ENCODE measurements at places on chromosomes 12 and 14.

DNA sequence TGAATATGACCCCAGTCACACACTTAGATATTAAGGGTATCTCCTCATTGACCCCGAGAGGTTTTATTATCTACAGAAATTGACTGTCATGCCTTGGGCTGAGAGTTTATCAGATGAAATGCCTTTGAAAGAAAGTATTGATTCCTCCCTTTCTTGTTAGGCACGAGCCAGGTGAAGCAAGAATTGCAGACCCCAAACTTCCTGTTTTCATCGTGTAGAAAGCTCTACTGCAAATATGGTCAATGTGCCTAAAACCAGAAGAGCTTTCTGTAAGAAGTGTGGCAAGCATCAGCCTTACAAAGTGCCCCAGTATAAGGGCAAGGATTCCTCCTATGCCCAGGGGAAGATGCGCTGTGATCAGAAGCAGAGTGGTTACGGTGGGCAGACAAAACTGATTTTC lies 143.9 kb upstream of the FUT8 start:
- DNase-seq: no peak

- DNase-seq: no peak
These were observed 18.3 kb downstream of the PLEK2 start for GRCh38 chr14:67393689-67394088.

GRCh38 chr12:63021116-63021515 lies 86.2 kb upstream of the PPM1H start:
- no peak for DNase-seq

GRCh38 chr12:64656429-64656828 lies 46.1 kb downstream of the RASSF3 start:
- DNase-seq: no peak

DNA sequence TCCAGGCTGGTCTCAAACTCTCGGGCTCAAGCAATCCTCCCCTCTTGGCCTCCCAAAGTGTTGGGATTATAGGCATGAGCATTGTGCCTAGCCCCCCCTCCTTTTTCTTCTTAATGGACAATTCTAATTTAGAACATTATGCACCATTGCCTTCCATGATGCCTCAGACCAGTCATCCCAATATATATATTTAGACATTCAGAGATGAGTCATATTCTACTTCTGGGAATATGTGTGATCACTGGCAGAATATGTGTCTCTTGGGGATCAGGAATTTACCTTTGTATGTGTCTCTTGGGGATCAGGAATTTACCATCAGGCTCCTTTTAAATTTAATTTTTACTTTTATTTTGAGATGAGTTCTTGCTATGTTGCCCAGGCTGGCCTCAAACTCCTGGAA lies 7.5 kb upstream of the CCDC177 start:
- DNase-seq: no peak

DNA sequence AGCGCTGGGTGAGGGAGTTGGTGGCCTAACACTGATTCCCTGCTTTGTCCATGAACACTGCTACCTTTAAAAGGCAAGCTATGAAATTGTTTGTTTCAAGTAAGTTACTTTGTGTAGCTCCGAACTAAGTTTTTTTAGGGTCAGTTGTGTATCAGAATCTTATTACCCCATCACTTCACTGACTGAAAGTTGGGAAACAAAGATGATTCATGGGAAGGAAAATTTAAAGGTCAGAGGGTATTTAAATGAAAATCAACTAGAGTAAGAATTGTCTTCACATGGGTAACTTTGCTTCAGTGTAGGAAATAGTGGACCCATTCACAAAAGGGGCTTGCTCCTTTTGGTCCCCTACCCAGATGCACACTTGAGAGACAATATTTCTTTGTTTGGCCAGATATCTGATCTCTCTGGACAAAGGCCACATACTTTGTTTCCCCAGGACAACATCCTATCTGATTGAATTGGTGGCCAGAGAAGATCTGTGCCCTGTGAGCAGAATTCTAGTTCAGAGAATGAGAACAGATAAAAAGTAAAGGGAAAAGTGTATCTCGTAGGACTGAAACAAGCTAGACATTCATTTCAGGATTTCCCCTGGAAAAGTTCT lies 53.5 kb downstream of the RAB35 start:
- DNase-seq: no peak

DNA sequence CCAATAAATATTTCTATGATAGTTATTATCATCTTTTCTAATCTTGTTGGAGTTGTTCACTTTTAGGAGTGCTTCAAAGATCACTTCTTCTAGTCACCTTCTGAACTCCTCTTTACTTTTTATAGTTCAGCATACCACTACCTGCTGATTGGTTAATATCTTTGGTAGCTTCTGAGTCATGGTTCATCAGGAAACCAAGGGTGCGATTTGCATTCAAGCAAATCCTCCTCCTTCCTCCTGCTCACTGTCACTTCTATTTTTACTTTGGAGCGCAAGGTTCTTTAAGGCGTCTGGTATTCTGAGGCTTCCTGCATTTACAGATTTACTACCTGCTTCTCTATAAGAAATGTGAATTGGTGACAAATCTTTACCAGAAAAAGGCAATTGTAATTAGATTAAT lies 24.0 kb downstream of the SYT1 start:
- no peak for DNase-seq

GRCh38 chr12:101670007-101670671 lies 27.3 kb upstream of the CHPT1 start:
- DNase-seq: peak; percentile 22

- no peak for DNase-seq
These were observed 114.1 kb upstream of the PWP1 start for GRCh38 chr12:107571492-107571891.

GRCh38 chr12:7130701-7131501 lies 730 bp downstream of the CLSTN3 start:
- peak; percentile 27 for DNase-seq

DNA sequence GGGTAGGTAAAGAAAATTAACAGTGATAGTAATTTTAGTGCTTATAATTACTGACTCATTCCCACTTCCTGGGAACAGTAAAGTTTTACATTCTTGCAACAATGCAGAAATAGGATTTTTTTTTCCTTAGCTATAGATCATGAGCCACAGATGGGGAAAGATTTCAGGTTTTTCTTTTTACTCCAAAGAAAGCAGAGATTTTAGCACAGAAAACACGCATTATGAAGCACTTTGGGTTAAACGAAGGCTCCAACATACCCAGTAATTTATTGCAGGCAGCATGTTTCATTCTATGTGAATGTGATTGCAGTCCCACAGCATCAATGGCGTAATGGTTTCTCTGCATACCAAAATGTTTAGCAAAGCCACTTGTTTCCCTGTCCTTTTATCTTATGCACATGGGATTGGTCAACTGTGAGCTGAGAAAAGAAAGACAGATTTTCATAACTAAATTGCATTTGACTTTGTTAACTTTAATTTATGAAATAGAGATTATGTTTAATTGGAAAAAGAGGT lies 124.6 kb upstream of the E2F7 start:
- no peak for DNase-seq

DNA sequence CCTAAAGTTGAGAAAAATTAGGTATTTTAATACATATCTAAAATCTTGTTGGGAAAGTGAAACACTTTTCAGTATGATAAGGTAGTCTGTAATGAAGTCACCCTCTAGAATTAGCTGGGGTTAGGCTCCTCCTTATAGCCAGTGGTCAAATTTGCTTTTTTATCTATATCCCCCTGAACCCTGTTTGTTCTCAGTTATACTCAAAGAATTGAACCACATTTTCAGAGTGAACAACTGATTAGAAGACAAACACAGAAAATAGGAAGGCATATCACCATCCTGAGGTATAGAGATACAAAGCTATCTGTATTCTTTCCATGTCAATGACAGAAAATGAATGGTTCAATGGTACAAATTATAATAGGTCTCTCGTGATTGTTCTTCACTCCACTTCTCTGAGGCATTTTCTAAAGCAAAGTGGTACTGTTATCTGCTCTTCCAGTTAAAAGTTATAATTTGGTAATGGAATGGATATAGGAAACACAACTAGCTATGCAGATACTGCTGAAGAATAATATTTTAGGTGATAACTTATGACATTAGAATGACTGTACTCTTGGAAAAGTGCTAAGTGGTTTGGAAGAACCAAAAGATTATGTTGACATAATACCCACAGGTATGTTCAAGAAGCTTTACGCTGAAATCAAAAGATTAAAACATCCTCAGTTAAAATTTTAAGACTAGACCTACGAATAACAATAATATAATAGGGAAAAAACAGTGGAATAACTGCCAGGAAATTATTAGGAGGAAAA lies 27.6 kb downstream of the WASHC3 start:
- DNase-seq: no peak

DNA sequence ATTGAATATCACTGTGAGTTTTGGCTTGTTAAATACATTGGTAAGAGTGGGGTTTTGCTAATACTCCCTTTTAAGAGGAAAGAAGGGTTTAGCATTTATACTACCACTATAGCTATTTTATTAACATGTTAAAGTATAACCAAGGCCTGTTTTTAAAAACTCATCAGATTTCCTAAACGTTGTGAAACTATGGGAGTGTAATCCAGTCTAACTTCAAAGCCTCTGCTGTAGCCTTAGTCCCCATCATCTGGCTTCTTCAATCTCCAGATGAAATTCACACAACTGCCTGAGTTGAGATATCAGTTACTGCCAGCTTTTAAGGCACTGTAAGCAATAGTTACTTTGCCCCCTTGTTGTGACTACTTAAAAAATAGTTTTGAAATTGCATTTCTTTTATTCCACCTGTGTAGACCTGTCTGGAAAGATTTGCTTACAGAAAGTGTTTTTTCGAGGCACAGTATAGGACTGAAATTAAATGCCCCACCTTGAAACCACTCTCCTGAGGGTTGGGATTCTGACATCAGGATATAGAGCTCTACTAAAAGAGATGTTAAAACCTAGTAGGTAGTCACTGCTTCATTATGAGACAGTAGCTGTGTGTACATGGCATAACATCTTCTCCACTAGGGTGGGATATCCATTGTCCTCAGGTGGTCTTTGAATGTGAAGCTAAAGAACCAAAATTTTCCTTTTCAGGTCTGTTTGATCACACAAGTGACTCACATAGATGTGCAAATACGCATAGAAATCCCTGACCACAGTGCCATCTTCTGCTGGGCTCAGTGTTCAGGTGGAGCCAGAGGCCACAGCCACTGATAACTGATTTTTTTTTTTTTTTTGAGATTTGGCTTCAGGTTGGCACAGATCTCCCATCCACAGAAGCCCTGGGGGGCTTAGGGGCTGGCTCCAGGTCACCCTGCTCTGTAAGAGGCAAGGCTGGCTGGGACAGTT lies 125.5 kb downstream of the DAAM1 start:
- DNase-seq: no peak

- DNase-seq: no peak
These were observed at the start of gene NPC2 for GRCh38 chr14:74492776-74493342. Gene NPC2, minus strand, starts transcription at chr14:74493305. Its CDS starts 31 bp downstream, at chr14:74493274.

- no peak for DNase-seq
These were observed 95.8 kb upstream of the NCOR2 start for GRCh38 chr12:124663206-124663605.

GRCh38 chr12:25365340-25365730 lies 114.6 kb upstream of the KRAS start:
- DNase-seq: no peak

- DNase-seq: no peak
These were observed 79.4 kb downstream of the SETD3 start for GRCh38 chr14:99401211-99401610.

DNA sequence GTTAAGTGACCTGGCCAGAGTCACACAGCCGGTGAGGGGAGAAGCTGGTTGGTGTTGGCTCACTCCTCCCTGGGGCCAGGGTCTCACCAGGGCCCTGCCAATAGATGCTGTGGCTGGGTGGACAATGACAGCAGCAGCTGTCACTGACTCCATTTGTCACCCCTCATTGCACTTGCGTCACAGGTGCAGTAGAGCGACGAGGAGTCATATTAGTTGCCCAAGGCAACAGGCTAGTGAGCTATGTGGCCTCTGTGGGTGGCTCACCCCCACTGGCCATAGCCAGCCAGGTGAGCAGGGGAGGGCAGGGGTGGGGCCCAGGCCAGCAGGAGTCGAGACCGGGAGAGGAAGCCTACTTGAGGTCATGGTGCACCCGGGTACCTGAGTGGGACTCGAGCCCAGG lies 9.7 kb downstream of the SLC25A47 start:
- peak; percentile 91 for DNase-seq

- no peak for DNase-seq
These were observed 36.5 kb upstream of the CCDC88C start for GRCh38 chr14:91454155-91454554.

DNA sequence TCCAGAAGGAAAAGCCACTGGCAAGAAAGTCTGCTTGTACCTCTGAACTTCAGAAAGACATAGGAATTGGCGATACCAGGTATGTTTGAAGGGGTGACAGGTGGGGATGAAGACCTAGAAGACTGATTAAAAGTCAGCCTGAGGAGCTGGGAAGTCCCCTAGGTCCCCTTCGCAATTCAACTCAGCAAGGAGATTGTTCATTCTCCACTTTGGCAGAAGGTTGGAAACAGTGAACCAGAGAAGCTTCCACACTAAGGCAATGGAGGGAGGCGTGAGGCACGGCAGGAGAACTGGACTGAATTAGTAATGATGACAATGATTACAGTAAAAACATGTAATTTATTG lies 240.3 kb upstream of the TMPO start:
- no peak for DNase-seq

DNA sequence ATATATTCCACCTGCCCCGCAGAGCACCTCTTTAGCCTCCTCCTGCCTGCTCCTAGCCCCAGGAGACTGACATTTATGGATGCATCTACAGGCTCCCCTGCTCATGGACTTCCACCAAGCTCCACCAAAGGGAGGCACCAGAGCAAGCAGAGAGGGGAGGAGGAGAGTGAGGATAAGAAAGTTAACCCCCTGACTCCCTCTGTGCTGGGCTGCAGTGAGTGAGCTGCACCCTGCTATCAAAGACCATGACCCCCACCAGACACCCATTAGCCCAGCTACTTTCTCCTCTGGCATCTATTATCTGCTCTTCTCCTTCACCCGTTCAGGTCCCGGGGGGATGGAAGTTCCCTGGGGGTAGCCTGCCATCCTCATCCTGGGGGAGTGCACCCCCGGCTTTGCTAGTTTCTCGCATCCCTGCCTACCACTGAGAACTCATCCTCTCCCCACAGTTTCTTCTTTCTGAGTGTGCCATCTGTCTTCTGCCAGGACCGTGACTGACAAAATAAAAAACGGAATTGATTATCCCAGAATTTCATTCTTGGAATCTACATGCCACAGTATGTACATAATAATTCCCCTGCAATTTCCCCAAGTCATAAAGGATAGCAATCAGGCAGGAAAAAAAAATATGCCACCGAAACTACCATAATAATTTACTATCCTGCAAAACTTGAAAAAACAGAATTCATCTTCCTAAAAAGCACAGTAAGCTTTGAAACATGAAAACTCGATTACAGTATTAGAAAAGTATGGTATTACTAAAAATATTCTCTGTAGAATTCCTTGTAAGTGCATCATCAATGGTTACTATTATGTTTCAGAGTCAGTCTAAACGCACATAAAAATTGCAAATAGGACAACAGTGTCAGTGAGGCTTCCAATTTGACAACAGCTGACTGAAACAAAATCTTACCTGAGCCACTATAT lies 45.2 kb downstream of the FOXN3 start:
- DNase-seq: no peak

- no peak for DNase-seq
These were observed 32.9 kb downstream of the FIGNL2 start for GRCh38 chr12:51815571-51815970.
